ENCODE measurements at places on chromosomes 11 and 22.

GRCh38 chr11:109590782-109591181 lies 168.8 kb downstream of the C11orf87 start:
- DNase-seq, result no peak

- no peak for DNase-seq
Observed at GRCh38 chr11:77153276-77154185, 25.5 kb downstream of the MYO7A start.

DNA sequence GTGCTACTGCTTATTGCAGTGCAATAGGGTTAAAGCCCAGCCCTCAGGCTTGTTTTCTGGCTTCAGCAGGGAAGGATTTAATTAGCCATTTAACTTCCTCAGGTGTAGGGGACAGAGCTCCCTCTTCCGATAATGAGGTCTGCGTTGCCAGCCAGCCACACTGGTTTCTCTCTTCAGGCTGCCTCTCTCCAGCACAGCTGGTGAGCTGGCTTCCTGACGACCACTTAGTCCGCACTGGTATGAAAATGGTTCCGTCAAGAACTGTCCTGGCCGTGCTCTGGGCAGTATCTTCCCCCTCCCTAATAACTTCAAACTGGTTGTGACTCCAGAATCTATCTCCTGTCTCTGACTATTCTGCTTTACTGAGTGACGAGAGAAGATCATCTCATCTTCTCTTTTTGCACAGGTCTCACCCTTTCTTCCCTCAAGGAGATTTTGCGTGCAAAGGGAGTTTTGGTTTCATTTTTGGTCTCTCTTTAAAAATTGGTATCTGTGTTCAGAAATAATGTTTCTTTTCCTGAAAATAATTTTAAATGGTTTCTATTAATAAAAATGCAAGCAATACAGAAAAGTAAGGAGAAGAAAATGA lies 49.2 kb downstream of the CNTN5 start:
- DNase-seq, result peak; percentile 0

DNA sequence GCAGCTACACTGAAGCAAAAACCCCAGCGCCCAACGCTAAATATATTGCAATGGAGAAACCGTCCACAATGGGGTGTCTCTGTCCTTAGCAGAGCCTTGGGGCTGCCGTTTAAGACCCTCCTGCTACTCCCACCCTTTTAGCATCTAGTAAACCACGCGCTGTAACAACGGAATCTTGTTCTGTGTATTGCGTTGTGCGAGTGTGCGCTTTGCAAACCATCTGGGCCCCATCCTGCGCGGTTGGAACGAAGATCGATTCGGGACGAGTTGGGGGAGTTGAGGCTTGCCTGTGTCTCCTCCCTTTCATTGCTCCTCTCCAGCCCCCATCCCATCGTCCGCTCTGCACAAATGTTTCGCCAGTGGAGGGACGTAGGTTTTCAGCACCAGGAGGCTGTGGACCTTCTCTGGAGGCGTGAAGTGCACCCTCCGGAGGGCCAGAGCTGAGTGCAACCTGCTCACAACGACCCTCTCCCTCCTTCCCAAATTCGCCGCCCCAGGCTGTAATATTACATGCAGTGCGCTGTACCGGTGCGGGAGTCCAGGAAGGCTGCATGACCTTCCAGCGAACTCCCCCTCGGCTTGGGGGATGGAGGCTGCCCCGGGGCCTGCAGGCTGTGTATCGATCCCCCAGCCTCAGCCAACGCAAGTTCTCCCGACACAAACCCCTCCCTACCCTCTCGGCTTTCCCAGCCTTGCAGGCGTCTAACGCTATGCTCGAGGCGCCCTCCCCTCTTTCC lies 1.6 kb upstream of the KMT2A start:
- peak; percentile 58 for DNase-seq

- no peak for DNase-seq
Observed at GRCh38 chr22:33741025-33741424, 179.3 kb downstream of the LARGE1 start.

GRCh38 chr11:69013009-69013951 lies at the start of gene MRGPRF:
TSS of gene MRGPRF (minus strand) at chr11:69013246. CDS start at chr11:69009901, 3,345 bp downstream.
- no peak for DNase-seq

- DNase-seq, result no peak
Observed at GRCh38 chr11:96523656-96524055, 133.8 kb downstream of the JRKL start.

DNA sequence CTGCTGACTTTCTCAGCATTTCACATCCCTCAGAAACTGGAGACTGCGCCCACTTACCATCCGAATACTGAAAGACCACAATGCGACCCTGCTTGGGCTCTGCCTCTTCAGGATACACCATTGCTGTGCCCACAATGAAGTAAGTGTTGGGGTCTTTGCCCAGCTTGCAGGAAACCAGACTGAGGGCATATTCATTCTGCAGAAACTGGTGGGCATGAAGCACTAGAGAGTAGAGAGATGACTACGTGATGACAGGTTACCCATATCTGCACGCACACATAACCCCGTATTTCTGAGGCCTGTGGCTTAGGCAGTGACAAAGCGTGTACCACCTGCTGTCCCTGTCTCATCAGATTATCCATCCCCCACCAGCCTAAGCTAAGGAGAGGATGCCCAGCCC lies 14.6 kb upstream of the VWCE start:
- no peak for DNase-seq

DNA sequence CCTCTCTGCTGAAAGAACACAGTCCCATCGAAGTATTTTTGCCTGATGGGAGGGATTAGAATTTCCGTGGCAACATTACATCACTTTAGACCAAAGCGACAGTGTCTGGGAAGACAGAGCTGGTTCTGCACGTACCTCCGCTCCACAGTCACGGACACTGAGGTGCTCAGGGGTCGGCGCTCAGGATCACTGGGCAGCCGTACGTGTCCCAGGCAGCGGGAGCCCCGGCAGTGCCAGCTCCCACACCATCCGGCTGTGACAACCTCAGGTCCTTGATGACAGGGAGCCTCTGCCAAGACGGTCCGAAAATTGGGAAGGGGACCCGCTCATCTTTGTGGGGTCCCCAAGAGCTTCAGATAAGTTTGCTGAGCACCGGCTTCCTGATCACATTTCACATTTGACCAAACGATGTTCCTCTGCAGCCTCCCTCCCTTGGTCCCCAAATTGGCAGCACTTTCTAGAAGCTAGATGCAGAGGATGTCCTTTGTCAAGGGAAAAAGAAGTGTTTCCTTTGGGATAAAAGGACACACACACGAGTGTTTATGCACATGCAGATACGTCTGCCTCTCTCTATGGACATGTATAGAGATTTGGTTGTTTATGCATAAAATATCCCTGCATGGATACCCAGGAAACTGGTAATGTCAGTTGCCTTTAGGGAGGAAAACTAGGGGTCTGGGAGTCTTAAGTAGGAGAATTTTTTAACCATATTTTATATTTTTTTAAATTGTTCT lies 61.6 kb upstream of the LINC01488 start:
- no peak for DNase-seq

- DNase-seq, result no peak
Observed at GRCh38 chr22:49508561-49508960, 319.1 kb downstream of the BRD1 start.

- DNase-seq, result no peak
Observed at GRCh38 chr11:10348650-10349280, 43.9 kb downstream of the ADM start.

DNA sequence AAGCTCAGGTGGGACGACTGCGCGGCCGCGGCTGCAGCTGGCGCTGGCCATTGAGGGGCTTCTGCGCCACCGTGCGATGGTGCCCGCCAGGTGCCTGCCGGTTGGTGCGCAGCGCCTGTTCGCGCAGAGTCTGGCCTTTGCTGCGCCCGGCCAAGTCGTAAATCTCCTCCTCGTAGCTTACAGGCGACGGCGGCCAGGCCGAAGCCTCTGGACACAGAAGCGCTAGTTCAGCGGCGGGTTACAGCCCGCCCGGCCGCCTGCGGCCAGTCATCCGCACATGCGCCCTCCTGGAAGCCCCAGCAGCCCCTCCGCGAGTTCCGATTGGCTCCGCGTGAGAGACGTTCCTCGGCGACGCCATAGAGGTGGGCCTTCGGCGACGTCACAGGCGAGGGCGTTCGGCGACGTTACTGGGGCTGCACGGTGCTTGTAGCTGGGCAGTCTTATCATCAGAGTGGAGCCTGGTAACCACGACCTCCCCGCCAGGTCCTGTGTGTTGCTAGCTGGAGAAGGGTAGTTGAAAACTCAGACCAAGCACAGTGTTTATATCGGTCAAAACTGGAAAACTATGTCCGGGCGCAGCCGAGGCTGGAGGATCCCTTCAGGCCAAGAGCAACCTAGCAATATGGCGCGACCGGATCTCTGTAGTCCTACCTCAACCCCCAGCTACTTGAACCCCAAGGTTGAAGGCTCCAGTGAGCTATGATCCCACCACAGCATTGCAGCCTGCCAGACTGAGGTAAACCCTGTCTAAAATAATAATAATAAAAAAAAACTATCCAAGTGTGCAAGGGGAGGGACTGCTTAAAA lies 265.7 kb downstream of the OR4C45 start:
- no peak for DNase-seq

- DNase-seq, result no peak
Observed at GRCh38 chr11:102144357-102145355, 34.4 kb downstream of the YAP1 start.

DNA sequence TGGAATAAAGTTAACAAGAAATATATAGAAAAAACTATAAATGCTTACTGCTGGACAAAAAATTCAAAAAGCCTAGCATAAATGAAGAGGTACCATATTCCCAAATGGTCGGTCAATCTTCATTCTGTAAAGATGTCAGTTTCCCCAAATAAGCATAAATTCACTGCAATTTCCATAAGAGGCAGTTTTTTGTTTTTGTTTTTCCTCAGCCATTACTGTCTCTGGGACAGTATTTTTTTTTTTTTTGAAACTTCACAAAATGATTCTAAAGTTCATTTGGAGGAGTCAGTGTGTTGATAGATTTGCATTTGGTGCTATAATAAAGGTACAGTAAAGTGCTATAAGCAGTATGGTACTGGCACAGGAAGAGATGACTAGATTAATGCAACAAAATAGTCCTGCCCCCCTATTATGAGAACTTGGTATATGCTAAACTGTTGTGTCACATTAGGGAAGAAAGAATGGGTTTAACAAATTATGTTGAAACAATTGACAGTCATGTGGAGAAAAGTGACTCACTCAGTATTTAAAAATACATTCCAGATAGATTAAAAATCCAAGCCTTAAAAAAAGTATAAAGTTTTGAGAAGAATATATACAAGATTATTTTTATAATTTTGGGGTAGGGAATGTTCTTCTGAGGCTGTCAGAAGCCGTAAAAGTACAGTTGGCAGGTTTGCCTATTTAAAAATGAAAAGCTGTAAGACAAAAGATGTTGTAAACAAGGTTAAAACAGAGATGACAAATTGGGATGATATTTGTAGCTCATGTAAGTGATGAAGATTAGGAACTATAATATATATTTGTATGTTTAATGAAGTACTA lies 2.6 kb upstream of the FTH1 start:
- peak; percentile 73 for DNase-seq

DNA sequence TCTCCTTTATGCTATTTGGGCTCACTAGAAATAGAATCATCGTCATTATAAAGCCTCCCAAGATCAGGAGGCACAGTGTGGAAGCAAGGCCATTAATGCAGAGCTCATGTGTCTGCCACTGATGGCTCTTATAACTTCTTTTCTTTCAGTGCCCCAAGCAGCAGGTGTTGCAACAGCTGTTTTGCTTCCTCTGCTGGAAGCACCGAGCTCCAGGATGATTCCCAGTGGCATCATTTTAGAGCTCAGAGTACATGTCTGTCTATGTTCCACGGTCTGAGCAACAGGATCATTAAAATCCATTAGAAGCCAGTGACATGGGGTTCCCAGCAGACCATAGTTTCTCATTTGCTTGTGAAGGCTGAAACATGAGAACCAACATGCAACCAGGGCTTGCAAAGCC lies 803.0 kb upstream of the FAT3 start:
- no peak for DNase-seq

GRCh38 chr22:35454416-35455054 lies 54.6 kb downstream of the MCM5 start:
- no peak for DNase-seq

DNA sequence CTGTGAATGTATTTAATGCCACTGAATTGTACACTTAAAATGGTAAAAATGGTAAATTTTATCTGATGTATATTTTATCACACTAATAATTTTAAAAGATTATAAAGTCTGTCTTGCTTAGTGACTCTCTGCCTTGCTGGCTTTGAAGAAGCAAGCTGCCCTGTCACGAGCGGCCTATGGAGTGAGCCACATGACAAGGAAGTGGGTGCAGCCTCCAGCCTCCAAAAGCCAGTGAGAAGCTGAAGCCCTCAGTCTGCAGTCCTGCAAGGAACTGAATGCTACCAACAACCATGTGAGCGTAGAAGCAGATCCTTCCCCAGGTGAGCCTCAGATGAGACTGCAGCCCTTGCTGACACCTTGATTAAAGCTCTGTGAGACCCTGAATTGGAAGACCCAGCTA lies 20.0 kb downstream of the C11orf24 start:
- DNase-seq, result no peak

DNA sequence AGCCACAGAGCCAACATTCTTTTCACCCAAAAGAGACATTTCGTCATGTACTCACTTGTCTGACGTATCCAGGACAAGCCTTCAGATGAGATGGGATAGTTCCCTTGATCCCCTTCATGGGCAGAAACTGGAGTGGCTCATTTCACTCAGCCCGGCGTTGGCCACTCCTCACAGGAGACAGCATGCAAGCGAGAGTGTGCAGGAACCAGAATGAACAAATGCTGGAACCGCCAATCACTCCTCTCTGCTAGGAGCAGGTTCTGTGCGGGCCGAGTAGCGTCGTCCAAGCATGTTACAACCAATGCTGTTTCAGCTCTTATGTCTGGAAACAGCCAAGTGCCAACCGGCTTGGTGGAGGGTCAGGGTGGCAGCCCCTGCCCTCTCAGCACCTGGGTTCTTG lies 56.7 kb upstream of the GNAZ start:
- DNase-seq, result no peak

- DNase-seq, result no peak
Observed at GRCh38 chr11:75265851-75266531, 25.4 kb downstream of the TPBGL start.

DNA sequence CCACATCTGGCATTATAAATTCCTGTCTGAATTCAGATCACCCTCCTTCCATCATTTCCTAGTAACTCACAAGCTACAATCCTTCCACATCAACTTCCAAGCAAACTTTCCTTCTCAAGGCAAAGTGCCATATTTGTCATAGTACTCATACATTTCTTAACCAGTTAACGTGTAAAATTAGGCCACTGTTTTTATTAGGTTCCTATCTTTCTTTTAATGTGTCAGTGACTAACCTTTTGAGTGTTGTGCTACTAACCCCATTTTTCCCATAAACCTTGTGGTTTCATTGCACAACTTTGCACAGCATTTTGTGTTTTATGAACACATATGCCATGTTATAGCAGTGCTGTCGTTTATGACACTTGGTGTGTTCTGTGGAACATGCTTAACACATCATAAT lies 90.1 kb downstream of the KIF18A start:
- no peak for DNase-seq

DNA sequence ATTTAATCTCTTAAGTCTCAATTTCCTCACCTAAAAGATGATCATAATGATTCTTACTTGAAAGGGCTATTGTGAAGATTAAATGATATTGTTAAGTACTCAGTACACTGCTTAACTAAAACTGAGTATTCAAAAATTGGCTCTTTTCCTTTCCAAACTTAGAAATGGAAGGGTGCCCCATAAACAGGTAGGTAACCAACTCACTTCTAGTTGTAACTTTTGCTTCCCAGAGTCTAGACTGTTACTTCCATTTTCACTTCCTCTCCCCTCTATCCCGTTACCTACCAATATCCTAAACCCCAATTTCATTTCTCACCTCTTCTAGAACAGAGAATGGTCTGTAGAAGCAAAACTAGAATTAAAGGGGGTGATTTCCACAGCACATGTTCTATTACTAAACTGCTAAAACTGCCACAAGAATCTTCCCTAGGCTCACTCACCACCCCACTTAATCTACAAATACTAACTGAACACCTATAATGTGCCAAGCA lies 50.0 kb downstream of the RRAS2 start:
- no peak for DNase-seq

Measured in RKO (cell line).